ENCODE measurements at places on chromosomes 6 and 20.

DNA sequence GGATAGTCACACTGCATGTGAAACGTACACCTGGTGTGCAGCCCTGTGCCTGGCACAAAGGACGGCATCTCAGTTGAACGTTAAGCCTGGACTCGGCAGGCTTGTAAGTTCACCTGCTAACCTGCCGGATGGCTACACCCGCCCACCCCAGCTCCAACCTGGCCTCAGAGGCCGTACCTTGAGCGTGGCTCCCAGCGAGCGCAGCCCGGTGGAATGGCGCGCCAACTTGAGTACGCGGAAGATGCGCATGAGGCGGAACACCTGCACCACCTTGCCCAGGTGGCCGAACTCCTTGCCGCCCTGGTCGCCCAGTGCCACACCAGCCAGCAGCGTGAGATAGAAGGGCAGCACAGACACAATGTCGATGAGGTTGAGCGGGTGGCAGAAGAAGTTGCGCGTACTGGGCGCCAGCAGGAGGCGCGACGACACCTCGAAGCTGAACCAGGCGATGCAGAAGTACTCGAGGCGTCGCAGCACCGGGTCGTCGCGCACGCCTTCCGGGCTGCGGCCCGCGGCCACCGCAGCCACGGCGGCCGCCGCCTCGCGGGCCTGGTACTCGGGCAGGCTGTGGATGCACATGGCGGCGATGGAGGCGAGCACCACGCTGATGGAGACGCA is 3.3 kb downstream of the KCNS1 start:
- DNase-seq, result no peak

GRCh38 chr20:38728191-38728781 is 4.0 kb downstream of the SLC32A1 start:
- no peak for DNase-seq

DNA sequence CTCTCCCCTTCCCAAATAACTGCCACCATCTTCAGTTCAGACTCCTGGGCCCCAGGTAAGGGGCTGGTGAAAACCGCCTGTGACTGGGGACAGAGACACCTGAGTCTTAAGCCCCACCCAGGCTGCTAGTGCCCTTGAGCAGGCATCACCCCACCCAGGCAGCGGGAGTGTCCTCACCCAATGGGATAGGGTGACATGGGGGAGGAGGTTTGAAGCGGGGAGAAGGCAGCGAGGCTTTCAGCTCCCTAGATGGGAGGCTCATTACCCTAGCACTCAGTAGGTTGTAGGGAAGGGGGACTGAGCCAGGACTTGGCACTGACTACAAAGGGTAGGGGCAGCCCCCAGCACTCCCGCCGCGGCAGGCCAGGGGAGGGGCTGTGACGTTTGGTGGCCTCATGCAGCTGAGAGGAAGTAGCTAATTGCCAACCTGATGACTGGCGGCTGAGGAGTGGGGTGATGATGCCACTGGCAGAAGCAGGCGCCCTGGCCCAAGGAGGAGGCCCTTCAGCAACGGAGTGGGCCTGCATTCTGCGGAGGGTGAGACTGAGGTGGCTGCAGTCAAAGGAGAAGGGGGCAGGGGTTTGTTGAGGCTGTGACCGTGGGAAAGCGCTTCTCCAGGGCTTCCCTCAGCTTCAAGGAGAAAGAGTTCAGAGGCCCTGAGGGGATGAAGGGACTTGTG is 126.9 kb downstream of the MRPL14 start:
- no peak for DNase-seq

DNA sequence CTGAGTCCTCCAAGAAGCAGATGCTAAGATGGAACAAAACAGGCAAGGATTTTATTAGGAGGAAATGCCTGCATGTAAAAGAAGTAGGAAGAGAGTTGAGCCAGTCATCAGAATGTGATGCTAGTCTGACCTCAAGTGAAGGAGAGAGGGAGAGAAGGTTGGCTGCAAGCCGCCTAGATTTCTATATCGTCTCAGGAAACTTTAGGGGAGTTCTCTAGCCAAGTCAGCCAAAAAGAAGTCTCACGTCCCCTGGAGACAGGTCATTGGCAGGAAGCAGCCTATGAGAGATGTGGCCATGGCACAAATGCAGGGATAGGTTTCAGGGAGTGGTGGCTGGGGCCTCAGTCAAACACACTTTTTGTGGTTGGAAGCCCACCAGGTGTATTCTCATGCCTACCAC is 378.0 kb downstream of the CD109 start:
- DNase-seq, result no peak

DNA sequence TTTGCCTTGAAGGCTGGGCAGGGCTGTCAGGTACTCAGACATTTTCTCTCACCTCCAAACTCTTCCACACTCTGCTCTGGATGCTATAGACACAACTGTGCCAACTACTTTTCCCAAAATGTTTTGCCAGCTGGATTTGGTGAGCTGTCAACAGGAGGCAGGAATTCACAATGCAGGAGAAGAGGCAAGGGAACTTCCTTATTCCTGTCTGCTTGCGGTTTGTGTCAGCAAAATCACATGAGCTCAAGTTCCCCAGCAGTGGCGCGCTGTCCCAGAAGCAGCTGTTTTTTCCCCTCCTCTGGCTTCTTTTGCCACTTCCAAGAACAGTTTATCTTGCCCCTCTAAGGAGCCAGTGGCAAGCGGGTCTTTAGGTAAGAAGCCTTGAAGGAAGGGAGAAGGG is 608.2 kb downstream of the PRKN start:
- no peak for DNase-seq

DNA sequence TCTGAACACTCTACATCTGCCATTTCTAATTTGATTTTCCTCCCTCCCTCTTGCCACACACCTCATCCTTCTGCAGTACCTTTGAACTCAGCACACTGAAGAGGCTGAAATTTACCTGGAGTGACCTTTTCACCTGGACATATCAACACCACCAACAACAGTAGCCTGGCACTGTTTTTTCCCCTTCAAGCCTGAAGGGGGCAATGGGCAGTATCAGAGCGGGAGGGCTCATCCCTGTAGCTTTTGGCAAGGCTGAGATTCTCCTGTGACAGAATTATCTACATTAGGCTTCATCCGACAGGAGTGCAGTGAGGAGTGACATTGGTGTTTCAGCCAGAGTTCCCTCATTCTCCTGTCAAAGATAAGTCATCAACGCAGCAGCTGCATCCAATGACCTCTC is 312.8 kb upstream of the SPTLC3 start:
- no peak for DNase-seq

GRCh38 chr20:50142812-50143211 is 10.7 kb downstream of the PEDS1 start:
- no peak for DNase-seq
